ENCODE measurements at places on chromosomes 16 and 17.

- DNase-seq = no peak
Measured at GRCh38 chr17:4807605-4808377, 839 bp downstream of the PLD2 start.

- DNase-seq = no peak
Measured at GRCh38 chr16:23448392-23448791, 4.6 kb downstream of the COG7 start.

DNA sequence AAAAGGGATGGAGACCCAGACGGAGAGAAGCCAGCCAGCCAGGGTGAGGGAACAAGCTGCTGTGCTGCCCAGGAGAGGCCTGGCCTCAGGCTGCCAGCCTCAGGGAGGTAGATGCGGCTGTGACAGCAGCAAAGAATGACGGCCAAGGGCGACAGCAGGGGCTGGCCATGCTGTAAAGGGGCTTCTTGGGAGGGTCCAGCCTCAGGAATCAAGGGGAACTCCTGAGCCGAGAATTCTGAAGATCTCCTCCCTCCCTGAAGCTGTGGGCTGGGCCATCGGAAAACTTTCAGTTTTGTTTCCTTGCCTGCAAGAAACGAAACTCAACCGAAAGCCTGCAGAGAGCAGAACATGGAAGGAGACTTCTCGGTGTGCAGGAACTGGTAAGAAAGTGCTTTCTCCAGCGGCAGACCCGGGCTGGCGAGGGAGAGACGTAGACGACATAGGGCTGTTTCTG is at the start of gene XAF1:
Gene XAF1 (plus strand): TSS at position 316 of the 454 bp plus-strand sequence. CDS start 33 bp downstream, at position 349.
- no peak for DNase-seq

- no peak for DNase-seq
Measured at GRCh38 chr16:49547448-49547847, 173.8 kb downstream of the C16orf78 start.

DNA sequence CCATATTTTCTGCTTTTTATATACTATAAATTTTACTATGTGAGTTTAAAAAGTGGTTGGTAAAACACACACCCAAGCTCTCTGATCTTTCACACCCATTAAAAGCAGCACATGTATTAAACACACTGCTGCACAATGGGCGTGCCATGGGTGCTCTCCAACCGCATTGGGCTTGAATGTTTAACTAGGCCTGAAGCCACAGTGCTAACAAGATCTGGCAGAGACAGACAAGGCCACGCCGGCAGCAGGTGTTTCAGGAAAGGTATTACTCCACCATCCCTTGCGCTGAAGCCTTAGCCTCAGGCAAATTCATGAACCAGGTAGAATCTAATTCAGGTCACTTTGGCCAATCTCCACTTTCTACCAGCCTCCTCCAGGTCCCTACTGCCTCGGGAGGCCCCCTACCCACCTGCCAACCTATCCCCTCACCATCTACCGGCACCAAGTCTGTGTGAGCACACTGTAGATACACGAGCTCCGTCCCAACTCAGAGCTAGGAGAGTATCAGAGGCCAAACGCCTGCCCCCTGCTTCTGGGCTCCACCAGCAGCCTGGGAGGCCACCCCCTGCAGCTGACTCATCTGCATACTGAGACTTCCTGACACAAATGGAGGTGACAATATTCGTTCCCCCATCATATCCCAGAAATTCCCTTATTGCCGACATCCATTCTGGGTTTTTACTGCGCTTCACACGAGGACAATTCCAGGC is 95.0 kb downstream of the ADCY9 start:
- peak; percentile 99 for DNase-seq

DNA sequence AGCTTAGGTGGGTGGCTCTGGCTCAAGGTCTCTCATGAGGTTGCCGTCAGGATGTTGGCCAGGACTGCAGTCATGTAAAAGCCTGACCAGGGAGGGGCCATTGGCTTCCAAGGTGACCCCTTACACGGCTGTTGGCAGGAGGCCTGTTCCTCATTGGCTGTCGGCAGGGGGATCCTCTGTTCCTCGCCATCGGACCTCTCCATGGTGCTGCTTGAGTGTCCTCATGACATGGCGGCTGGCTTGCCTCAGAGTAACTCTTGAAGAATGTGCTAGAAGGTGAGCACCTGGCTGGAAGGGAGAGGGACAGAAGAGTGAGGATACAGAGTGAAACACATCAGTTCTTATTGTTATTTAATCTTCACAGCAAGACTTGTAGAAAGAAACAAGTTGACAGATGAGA is 4.7 kb upstream of the RPRML start:
- no peak for DNase-seq

- peak; percentile 35 for DNase-seq
Measured at GRCh38 chr16:73878611-73879010, 418.0 kb upstream of the PSMD7 start.

- DNase-seq = no peak
Measured at GRCh38 chr17:54007855-54008254, 185.1 kb downstream of the KIF2B start.

DNA sequence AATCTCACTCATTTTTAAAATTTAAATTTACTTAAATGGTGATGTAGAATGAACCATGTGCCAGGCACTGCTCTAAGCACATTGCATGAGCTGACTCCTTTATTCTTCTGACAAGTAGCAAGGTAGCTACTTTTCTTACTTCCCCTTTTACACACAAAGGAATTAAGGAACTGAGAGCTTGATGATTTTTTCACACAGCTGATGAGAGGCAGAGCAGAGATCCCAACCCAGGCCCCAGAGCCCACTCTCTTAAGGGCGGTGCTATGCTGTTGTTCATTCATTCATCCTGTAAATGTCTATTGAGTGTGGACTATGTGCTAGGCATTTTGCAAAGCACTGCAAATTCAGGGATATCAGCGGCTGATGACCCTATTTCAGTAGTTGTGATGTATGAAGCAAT is 17.9 kb downstream of the SEC14L5 start:
- no peak for DNase-seq

- no peak for DNase-seq
Measured at GRCh38 chr17:8893621-8894201, 26.2 kb upstream of the PIK3R6 start.

- DNase-seq = no peak
Measured at GRCh38 chr17:74529243-74529642, 2.0 kb downstream of the CD300LB start.

GRCh38 chr16:8523932-8524331 is 66.4 kb downstream of the TMEM114 start:
- no peak for DNase-seq

DNA sequence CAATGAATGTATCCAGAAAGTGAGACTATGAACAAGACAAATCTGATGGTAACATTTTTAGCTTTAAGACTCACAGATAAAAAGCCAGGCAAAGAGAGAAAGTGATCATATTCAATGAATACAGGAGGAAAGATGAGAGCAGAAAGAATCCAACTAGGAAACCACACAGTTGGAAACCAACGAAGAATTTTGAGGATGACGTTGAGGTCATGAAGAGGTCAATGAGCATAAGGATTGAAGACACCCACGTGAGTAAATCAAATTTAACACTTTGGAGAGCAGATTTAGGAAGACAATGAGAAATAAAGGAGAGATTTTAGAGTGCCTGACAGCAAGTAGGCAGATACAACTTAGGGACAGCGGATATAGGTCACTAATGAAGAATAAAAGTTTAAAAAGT is 948.1 kb downstream of the KCNJ2 start:
- DNase-seq = no peak

- no peak for DNase-seq
Measured at GRCh38 chr16:77434022-77434529, 758 bp downstream of the ADAMTS18 start.

GRCh38 chr16:12531937-12532336 is 271.8 kb downstream of the CPPED1 start:
- DNase-seq = no peak

DNA sequence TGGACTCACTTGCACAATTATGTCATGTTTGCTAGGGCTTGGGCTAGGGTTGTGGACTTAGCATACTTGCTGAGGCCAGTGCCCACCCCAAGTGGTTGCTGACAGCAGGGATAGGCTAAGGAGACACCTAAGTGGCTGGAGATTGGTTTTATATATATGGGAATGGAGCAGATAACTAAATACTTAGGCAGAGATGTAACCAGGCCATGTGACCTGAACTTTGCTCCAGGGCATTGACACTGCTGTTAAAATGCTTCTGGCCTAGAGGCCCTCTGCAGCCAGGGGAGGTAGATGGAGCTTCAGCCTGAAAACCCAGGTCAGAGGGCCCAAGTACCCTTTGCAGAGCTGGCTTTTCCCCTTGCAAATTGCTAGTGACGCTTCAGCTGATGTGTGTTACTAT is 1.4 kb upstream of the ITGB3 start:
- no peak for DNase-seq

DNA sequence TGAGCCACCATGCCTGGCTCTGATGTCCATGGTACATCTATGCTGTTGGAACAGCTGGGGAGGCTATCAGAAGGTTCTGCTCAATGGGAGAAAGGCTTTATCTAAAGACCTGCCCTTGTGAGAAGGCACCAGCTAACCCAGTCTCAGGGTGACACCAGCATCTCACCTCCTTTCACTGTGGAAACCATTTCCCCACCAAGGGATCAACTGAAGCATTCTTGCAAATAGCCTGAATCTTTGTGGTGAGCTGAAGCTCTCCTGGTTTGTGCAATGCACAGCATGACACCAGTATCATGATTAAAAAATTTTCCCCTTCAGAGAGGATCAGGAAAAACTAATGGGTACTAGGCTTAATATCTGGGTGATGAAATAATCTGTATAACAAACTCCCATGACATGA is 5.1 kb downstream of the CCL18 start:
- no peak for DNase-seq

- no peak for DNase-seq
Measured at GRCh38 chr17:12756786-12757185, 32.5 kb upstream of the ARHGAP44 start.

DNA sequence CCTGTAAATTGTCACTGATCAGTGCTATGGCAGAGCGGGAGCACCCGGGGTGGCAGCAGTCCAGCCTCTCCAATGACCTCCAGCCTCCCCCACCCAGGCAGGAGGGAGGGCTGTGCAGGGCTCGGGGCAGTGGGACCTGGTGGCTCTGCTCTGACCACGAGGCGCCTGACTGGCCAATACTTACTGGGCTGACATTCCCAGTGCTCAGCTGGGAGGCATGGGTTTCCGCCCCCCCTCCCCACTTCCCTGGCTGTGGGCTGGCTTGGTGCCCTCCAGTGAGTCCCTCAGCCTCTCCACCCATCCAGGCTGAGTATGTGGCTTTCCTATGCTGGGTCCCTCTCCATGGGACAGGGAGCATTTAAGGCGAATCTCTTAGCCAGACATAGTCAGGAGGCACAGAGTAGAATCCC is 2.7 kb downstream of the SOCS3 start:
- no peak for DNase-seq

GRCh38 chr16:88796278-88796677 is 7.3 kb upstream of the CDT1 start:
- DNase-seq = no peak

GRCh38 chr16:15788846-15789239 is 68.0 kb downstream of the MYH11 start:
- DNase-seq = no peak

DNA sequence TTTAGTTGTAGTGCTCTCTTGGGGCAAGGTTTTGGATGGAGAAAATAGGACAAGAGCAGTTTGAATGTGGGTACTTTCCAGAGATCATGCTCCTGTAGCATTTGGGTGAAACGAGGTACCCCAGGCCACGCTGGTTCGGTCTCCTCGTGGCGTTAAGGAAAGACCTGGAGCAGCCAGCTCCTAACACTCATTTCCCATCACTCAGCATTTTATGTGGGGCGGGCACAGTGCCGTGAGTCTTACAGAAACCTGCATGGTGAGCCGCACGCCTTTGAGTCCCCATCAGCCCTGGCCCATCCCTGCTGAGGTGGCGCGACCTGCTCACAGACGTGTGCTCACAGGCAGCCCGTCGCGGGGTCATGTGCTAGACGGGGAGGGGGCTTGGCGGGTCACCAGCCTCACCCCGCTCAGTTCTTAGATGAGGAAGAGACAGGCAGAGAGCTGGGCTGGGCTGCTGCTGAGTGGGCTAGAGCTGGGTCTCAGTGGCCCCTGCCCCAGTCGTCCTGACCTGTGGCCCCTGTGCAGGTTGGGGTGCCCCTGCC is 37.3 kb downstream of the TBCD start:
- no peak for DNase-seq

DNA sequence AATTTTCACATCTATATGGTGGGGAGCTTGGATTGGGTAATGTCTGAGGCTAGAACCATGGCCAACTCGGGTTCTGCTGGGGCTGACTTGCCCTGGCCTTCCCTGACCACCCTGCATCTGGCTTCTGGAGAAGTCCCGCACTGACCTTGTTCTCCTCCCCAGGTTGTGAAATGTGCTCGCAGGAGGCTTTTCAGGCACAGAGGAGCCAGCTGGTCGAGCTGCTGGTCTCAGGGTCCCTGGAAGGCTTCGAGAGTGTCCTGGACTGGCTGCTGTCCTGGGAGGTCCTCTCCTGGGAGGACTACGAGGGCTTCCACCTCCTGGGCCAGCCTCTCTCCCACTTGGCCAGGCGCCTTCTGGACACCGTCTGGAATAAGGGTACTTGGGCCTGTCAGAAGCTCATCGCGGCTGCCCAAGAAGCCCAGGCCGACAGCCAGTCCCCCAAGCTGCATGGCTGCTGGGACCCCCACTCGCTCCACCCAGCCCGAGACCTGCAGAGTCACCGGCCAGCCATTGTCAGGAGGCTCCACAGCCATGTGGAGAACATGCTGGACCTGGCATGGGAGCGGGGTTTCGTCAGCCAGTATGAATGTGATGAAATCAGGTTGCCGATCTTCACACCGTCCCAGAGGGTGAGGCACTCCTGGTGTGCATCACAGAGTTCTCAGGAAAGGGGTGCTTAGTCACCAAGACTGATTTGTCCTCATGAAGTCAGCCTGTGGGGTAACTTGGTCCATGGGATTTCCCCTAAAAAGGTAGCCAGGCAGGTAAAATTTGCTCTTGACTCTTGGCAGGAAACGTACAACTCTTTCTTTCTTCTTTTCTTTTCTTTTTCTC is 6.1 kb downstream of the NOD2 start:
- no peak for DNase-seq

DNA sequence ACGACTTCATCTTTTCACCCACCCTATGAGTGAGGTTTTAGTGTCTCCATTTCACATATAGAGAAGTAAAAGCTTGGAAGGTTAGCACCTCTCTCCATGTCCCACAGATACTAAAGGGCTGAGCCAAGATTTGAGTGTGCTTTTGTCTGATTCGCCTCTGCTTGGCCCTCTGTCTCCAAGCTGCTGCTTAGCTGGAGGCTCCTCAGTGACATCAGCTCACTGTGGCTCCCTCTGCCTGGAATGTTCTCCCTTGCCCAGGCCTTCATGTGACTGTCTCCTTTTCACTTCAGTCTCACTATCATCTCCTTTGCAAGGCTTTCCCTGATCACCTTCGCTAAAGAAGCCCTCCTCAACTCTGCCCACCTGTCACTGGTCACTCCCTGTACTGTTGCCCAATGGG is 84.5 kb upstream of the HSBP1 start:
- DNase-seq = no peak

Measured in NCI-H2081 (cell line).